ENCODE measurements at places on chromosomes 7 and 10.

GRCh38 chr7:101239191-101239950 lies 1.8 kb upstream of the CLDN15 start:
- no peak for DNase-seq

DNA sequence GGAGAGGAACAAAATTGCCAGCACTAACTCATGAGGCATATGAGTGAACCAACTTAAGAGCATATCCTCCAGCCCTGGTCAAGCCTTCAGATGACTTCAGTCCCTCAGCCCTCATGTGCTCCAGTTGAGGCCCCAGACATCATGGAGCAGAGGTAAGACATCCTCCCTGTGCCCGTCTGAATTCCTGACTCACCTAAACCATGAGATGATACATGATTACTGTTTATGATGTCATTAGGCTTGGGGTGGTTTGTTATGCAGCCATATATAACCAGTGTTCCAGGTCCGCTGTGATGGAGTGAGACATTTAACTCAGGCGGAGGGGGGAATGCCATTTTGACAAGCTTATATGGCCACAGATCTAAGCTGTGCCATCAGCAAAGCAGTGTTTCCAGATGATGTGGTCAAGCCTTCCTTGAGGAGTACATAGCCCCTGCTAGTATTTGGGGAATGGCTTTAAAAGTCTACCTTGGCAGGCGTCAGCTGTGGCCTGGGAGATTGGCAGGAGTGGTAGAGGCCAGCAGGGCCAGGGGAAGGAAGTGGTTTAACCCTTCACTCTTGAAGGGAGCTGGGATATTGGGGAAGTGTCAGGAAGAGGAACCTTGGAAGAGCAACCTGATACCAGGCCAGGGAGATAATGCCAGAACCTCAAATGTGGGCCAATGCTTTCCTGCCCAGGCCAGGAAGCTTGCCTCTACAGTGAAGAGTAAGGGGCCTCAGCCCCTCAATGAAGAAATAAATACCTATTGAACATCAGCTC lies 343.0 kb upstream of the PODXL start:
- DNase-seq = no peak

- no peak for DNase-seq
Measured at GRCh38 chr7:69377191-69377590, 221.1 kb upstream of the AUTS2 start.

- no peak for DNase-seq
Measured at GRCh38 chr7:51187941-51188340, 128.7 kb downstream of the COBL start.

- DNase-seq = no peak
Measured at GRCh38 chr10:50346942-50347341, 95.6 kb upstream of the ASAH2 start.

DNA sequence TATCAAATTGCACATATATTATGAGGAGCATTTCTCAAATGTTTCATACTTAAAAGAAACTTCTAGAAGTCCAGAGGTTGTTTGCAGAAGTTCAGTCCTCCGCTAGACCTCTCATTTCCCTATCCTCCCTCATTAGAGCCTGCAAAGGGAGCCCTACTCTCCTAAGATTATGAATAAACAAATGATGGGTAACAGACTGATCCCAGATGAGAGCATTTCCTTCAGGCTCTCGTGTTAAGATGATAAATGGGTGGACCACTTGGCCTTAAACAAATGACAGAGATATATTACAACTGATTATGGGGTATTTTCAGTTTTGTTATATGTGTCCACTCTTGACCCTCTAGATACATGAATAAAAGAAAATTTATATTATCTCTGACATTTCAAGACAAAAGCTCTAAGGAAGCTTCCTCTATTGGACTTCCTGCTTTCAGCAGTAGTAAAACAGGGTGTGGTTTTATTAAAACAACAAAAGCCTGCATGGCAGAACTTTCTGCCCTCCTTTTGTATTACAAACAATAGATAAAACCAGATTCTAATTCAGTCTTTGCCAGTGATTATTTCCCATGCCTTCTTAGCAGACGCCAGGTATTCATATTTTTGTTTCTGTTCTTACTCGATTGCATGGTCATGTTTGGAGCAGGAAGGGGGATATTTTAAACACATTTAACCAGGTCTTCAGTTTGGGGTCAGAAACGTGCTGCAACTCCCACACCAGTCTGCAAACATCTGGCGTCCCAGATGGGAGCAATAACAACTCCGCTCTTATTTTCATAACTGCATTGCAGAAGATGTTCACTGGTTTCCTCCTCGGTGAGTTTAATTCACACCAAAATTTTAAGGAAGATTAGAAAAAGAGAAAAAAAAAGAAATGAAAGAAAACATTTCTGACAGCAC lies 52.4 kb upstream of the FAM204A start:
- DNase-seq = no peak

- DNase-seq = no peak
Measured at GRCh38 chr7:104895522-104896236, 118.3 kb upstream of the KMT2E start.

GRCh38 chr7:55272328-55272727 lies 92.8 kb upstream of the LANCL2 start:
- no peak for DNase-seq

- no peak for DNase-seq
Measured at GRCh38 chr7:127057918-127058317, 194.8 kb downstream of the GRM8 start.

- no peak for DNase-seq
Measured at GRCh38 chr7:122616951-122617350, 82.0 kb downstream of the RNF133 start.

DNA sequence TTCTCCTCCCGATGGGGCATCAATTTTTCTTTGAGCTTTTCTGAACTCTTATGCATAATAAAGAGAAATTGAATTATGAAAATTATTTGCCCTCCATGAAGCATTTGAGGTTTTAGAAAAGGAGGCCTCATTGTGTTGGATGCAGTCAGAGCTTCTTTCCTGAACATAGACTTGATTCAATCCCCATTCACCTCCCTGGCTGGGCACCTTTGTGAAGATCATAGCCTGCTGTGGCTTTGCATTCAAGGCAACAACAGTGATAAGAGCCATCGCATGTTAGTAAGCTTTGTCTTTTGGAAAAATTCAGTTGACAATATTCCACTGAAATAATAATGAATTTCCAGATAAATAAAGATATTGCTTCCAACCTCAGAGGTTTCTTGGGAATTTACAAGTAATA lies 87.1 kb downstream of the TRIL start:
- no peak for DNase-seq

GRCh38 chr7:85620936-85621685 lies 434.3 kb upstream of the SEMA3D start:
- no peak for DNase-seq

DNA sequence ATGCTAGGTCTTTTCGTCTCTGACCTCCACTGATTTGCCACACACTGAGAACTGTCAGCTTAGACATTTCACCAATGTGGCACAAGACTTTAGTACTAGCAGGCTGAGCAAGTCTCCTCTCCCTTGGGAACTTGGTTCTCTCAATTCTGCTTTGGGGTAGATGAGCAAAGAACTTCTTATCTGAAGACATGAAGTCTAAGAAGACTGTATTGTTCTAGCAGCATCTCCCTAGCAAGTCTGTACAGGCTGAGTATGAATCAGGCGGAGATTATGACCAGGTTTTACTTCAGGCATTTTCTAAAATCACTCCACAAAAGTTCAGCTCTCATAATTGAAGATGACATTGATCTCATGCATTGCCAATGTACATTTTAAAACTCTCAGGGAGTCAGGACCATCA lies 23.8 kb upstream of the STN1 start:
- no peak for DNase-seq

DNA sequence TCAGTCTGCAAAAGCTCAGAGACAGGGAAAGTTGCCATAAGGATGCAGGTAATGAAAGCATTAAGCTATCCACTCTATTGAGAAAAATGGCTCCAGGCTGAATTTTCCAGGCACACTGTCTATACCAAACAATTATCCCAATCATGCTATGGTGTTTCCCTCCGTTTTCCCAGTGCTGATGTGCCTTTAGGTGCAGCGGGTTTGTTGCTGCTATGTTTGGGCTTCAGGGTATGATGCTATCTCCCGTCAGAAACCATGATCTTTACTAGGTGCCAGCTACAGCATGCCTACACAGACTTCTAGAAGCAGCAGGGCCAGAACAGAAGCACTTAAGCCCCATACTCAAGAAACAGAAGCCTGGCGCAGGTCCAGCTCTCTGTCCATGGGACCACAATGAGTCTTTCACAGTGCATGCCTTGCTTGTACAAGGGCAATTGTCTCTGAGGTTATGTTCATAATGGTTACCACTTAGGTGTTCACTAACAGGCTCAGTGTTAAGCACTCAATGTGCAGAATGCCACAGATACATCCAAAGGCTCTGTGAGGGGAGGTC lies 19.4 kb downstream of the STEAP1B start:
- DNase-seq = no peak

GRCh38 chr7:1030444-1031070 lies 13.8 kb upstream of the GPR146 start:
- DNase-seq = no peak

DNA sequence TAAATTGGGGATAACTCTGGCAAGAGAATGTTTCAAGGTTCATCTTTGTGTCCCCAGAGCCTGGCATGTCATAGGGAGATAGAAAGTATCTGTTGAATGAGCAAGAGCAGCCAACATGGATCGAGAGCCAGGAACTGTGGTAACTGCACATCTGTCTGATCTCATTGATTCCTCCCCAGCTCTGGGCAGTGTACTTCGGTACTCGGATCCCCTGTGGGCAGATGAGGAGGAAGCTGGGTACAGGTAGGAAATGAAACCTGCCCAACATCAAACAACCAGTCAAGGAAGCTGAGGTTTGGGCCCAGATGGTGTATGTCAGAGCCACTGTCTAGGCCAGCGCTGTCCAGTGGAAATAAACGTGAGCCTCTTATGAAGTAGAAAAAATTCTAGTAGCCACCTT lies 76.4 kb downstream of the GRK5 start:
- DNase-seq = no peak

DNA sequence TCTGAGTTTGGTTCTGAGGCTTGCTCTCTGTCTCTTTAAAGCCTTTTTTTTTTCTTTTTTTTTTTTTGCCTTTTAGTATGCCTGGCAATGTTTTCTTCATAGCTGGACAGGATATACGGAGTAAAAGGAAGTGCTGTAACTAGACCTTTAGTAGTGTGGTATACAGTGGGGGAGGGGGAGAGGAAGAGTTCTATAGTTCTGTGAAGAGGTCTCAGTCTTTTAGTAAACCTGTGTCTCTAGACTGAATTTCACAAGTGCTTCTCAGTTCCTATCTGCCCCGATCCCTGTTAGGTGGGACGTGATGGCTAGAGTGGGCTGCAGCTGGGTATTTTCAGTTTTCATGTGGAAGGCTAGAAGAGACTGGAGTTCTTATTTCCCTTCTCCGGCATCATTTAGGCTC lies 3.1 kb upstream of the ABCC2 start:
- DNase-seq = no peak

DNA sequence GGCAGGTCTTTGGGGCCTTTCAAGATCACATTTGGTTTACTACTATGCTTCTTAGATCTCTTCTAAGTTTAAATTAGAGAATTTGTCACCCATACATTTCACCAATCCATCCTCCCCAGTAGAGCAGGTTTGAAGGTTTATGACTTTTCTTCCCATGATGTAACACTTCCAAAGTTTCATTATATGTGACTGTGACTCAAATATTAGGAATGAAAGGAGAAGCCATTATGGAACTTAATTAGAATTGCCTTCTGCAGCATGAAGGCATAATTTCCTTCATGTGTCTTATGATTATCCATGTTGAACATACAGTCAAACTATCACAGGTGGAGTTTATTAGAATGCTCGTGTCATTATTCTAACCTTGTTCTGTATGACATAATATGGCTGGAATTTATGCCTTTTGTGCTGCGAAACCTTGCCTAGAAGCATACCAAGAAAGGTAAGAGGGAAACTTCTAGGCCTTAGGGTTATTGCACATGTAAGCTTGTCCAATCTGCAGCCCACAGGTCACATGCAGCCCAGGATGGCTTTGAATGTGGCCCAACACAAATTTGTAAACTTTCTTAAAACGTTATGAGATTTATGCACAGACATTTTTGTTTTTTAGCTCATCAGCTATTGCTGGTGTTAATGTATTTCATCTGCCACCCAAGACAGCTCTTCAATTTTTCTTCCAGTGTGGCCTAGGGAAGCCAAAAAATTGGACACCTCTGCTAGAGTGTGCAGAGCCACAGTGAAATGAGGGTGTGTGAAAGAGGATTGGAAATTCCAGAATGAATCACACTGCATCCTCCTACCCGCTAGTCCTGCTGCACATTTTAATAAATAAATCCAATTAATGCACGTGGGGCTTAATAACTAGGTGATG lies 133.6 kb downstream of the TMEM26 start:
- no peak for DNase-seq

- no peak for DNase-seq
Measured at GRCh38 chr10:71223347-71224058, 11.1 kb downstream of the UNC5B start.

GRCh38 chr7:41013117-41013516 lies 689.8 kb downstream of the INHBA start:
- DNase-seq = no peak

DNA sequence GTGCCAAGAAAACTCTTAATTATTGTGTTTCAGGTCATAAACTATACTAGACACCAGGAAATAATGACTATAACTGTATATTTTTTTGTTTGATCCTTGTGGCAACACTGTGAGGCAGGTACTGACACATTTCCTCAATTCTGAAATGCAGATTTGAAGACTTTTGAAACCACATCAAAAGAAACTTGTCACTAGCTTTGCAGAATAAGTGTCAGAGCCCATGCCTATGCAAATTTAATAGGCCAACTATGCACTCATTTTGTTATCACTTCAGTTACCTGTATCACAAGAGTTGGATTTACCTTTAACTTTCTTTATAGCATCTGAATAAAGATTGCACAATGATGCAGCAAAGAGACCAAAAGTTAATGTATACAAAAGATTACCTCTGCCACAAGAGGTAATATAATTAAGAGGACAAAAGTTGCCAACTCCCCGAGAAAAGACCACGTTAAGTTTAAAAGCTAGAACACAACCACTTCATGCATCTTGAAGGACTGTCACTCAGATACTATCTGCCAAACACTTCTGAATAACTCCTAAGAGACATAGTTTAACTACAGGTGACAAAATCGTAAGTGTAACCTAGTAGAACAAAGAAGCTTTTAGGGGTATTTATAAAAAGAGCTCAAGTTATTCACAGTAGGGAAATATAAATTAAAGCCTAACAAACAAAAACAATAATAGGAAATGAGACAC lies 80.5 kb downstream of the ELAPOR2 start:
- DNase-seq = no peak

DNA sequence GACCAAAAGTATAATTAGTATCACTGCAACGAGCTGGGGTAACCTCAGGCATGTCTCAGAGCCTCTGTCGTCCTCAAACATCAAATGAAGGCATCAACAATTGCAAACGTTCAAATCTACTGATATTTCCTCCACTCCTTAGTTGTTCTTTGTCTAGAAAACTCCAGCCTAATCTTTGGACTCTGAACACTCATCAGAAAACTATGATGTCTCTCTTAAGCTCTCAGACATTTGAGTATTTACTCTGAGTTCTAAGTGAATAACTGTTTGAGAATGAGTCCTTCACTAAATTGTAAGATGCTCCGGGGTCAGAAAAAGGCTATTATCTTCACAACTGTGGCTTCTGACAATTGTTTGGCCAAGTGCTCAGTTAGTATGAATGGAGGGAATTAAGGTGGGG lies 536.4 kb downstream of the NRG3 start:
- no peak for DNase-seq
